Occipital lobe (tissue), 3 donors: ENCODE measurements at places on chromosomes 12 and 14. TPM values are rescaled to one million over a fixed set of nuclear protein-coding genes. Genes with fewer than 3 reads are reported as not detected.

The SERPINA10 gene
- not detected for total RNA-seq

The CDH24 gene
- 10.3 TPM for total RNA-seq

The WNT5B gene
- total RNA-seq, result 30.7 TPM

The DEPDC4 gene
- total RNA-seq, result 1.2 TPM

The FAM186B gene
- not detected for total RNA-seq

The RFX4 gene
- total RNA-seq, result 3.6 TPM

The LMNTD1 gene
- total RNA-seq, result 1.1 TPM

The IQSEC3 gene
- 4.5 TPM for total RNA-seq

The KRT6C gene
- not detected for total RNA-seq

The CSAD gene
- 26.0 TPM for total RNA-seq

The MUCL1 gene
- total RNA-seq, result not detected

The BHLHE41 gene
- total RNA-seq, result 1.1 TPM

The OASL gene
- 0.16 TPM for total RNA-seq

The NRXN3 gene
- 35.6 TPM for total RNA-seq

The FGF6 gene
- not detected for total RNA-seq

The TRPV4 gene
- total RNA-seq, result not detected

The KERA gene
- total RNA-seq, result 3.0 TPM

The NKX2-1 gene
- 0.31 TPM for total RNA-seq

The GALNT6 gene
- 0.94 TPM for total RNA-seq

The IL22 gene
- not detected for total RNA-seq

The C14orf39 gene
- not detected for total RNA-seq

The SLC4A8 gene
- total RNA-seq, result 31.8 TPM

The C12orf54 gene
- total RNA-seq, result not detected

The PRB2 gene
- not detected for total RNA-seq

The AQP5 gene
- 0.62 TPM for total RNA-seq

The FSCB gene
- total RNA-seq, result not detected

The CLEC9A gene
- total RNA-seq, result not detected

The GLIPR1L2 gene
- total RNA-seq, result 2.3 TPM

The FBLN5 gene
- 4.1 TPM for total RNA-seq

The NANOG gene
- not detected for total RNA-seq

The ARMH4 gene
- 99.4 TPM for total RNA-seq

The ADCY4 gene
- 1.4 TPM for total RNA-seq

The PABPN1 gene
- 59.6 TPM for total RNA-seq

The SLC39A5 gene
- total RNA-seq, result not detected

The TAS2R42 gene
- not detected for total RNA-seq
